Kidney tubule cell (primary cell): ENCODE measurements at places on chromosomes 11 and 22.

- DNase-seq, result no peak
Observed at GRCh38 chr11:62706850-62707247, 375 bp downstream of the BSCL2 start.

DNA sequence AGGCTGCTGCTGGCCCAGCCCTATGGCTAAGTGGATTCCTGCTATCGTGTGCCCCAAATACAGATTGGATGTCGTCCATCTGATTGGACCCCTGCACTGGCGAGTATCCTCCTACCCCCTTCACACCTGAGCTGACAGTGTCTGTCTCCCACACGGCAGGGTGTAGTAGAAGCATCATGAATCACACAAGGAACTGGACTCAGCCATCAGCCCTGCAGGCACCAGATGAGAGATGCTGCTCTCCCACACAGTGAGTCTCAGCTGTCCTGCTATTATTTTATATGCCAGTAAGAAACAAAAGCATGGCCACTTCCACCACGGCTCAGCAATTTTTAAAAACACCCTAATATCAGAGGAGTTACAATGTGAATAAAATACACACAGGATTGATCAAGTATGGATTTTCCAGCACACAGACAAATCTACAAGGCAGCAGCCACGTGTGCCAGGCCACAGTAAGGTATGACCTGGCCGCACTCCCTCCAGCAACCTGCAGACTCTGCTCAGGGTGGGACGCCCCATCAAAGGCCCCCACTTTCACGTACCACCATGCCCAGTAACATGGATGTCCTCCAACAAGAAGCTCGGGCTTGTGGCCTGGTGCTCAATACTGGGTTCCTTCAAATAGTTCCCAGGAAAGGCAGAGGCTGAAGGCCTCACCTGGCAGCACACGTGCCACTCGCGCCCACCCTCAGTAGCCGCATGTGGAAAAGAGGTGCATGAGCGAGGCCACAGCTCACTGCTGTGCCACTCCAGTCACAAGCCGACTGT lies 16.4 kb upstream of the SLC25A1 start:
- DNase-seq, result no peak

DNA sequence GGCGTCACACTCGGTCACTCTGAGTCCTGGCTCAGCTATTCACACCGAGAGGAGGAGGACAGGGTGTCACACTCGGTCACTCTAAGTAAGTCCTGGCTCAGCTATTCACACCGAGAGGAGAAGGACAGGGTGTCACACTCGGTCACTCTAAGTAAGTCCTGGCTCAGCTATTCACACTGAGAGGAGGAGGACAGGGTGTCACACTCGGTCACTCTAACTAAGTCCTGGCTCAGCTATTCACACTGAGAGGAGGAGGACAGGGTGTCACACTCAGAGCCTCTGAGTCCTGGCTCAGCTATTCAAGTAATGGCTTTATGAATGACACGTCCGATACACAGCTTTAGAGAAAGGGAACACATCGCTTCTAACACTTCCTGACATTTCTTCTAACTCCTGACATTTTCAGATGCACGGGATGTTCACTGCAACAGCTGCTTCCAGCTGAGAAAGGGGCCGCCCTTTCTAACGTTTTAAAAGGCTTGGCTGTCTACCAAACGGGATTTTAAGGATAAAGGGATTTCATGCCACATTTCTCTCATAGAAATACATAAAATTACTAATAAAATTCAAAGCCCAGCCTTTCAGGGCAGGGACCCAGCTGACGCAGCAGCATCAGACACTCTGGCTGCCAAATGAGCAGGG lies 28.1 kb downstream of the DRD4 start:
- DNase-seq, result no peak

GRCh38 chr11:85912414-85912813 lies 57.2 kb downstream of the CCDC83 start:
- DNase-seq, result no peak
